ENCODE measurements at places on chromosomes 2 and 18.

DNA sequence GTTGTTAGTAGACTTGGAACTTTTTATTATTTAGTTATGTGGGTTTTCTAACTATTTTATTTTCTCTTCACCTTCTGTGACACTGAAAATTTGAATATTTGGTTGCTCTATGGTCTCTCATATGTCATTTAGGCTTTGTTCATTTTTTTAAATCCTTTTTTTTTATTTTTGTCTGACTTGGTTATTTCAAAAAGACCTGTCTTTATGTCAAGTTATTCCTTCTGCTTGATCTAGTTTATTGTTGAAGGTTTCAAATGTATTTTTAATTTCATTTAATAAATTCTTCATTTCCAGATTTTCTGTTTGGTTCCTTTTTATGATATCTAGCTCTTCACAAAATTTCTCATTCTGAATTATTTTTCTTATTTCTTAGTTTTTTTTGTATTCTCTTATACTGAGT is 160.6 kb upstream of the ATP5MC3 start:
- DNase-seq = no peak

- DNase-seq = no peak
Measured at GRCh38 chr2:129748250-129748649, 231.2 kb upstream of the RAB6C start.

DNA sequence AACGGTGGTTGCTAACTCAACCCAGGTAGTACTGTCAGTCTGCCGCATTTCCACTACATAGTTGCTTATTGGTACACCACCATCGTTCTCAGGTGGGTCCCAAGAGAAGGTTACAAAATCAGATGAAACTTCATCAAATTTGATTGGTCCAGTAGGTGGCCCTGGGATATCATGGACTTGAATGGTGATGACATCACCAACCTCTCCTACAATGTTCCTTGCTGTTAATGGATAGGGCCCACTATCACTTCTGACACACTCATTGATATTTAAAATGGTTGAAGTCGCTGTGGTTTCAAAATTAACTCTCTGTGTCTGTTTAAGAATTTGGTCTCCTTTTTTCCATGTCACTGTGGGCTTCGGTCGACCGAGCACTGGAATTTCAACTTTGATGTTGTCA is 94.5 kb downstream of the PLEKHA3 start:
- no peak for DNase-seq

DNA sequence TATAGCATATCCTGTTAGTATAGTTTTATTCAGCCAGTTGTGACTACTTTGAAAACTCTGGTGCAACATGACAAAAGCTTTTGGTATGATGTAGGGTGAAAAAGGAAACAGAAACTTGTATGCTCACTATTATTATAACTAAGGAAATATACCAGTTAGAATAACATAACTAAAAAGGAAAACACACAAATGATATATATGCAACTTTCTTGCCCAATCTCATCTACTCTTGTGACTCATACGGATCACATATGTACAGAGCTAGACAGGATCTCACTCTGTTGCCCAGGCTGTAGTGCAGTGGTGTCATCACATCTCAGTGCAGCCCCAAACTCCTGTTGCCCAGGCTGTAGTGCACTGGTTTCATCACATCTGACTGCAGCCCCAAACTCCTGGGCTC is 12.4 kb upstream of the TLK1 start:
- DNase-seq = no peak

DNA sequence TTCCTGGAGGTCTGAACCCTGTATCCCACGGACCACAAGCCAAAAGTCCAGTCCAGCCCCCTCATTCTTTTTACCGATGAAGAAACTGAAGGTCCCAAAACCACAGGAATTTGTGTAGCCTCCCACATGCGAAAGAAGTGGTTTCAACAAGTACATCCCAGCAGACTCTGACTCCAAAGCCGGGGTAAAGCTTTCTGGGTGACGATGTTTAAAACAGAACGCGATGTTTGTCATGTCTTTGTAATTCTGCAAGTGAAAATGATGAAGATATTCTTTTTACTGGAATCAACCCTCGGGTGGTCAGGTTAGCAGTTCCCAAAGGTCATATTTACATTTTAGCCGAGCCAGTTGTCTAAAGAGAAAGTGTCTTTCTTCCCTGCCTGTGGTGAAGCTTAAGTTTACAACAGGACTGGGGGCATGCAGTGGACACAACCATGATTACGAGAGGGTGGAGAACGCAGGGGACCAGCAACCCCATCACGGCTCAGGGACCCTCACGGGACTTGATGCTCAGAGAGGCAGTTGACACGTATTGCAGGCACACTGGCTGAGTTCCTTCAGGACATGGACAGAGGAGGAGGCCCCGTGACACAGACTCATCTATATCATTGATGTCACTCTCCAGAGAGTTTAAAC is 17.8 kb upstream of the TMEM131 start:
- peak; percentile 47 for DNase-seq

- peak; percentile 38 for DNase-seq
Measured at GRCh38 chr2:178072383-178073301, at the start of gene PDE11A. TSS of gene PDE11A (minus strand) at chr2:178072777. CDS start at chr2:178072437, 340 bp downstream.

Measured in activated naive CD8-positive, alpha-beta T cell treated with anti-CD3 and anti-CD28 coated beads, Interleukin-2, amount 50 U/mL, for 24 hours (primary cell).